ENCODE measurements at places on chromosomes 4 and X. TPM values are rescaled to one million over a fixed set of nuclear protein-coding genes. Genes with fewer than 3 reads are reported as not detected.

Gene MAGEB1
- total RNA-seq: not detected

Gene PRKG2
- total RNA-seq: 7.6 TPM

Gene PRSS12
- total RNA-seq: under 0.01 TPM

Gene GAGE12E
- total RNA-seq: not detected

Gene PPP1R2C
- not detected for total RNA-seq

Gene HS6ST2
- total RNA-seq: not detected

Gene MAGEB6B
- total RNA-seq: not detected

Gene CNKSR2
- total RNA-seq: under 0.01 TPM

Gene CLIC2
- 0.54 TPM for total RNA-seq

Gene TLR1
- total RNA-seq: 1.6 TPM

Gene MAGEC2
- not detected for total RNA-seq

Gene ODAPH
- total RNA-seq: not detected

Gene USP51
- 0.36 TPM for total RNA-seq

Gene ZNF41
- total RNA-seq: 3.8 TPM

Gene ZMYM3
- 16.8 TPM for total RNA-seq

Gene GPR143
- total RNA-seq: not detected

Gene PROM1
- not detected for total RNA-seq

Gene FAM184B
- total RNA-seq: under 0.01 TPM

Gene TEX13C
- total RNA-seq: not detected

Gene PASD1
- total RNA-seq: not detected

Gene AIMP1
- 20.6 TPM for total RNA-seq

Gene F8A2
- total RNA-seq: not detected

Gene PTPN13
- total RNA-seq: 9.9 TPM
